ENCODE measurements at places on chromosomes 3 and 15.

DNA sequence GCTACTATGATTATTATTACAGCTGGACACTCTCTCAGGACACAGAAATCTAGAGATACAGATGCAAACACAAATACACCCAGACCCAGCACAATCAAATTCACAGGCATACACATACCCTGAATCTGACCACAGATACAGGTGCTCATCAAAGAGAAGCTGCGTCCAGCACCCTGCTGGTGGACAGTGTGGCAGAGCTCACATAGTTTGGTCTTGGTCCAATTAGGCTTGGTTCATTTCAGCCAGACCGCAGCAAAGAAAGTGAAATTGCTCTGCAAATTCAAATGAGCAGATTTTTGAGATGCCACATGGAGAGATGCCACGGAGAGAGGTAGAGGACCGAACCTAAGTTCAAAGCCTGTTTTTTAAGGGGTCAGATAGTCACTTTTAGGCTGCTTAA is 55.6 kb downstream of the ANAPC13 start:
- no peak for DNase-seq

GRCh38 chr15:56815247-56815646 is 81.9 kb upstream of the ZNF280D start:
- no peak for DNase-seq

GRCh38 chr3:42780398-42780797 is 7.3 kb upstream of the CCDC13 start:
- DNase-seq, result no peak

- no peak for DNase-seq
Measured at GRCh38 chr3:110234831-110235230, 836.8 kb upstream of the NECTIN3 start.

- no peak for DNase-seq
Measured at GRCh38 chr3:13301286-13301987, 118.7 kb downstream of the NUP210 start.

DNA sequence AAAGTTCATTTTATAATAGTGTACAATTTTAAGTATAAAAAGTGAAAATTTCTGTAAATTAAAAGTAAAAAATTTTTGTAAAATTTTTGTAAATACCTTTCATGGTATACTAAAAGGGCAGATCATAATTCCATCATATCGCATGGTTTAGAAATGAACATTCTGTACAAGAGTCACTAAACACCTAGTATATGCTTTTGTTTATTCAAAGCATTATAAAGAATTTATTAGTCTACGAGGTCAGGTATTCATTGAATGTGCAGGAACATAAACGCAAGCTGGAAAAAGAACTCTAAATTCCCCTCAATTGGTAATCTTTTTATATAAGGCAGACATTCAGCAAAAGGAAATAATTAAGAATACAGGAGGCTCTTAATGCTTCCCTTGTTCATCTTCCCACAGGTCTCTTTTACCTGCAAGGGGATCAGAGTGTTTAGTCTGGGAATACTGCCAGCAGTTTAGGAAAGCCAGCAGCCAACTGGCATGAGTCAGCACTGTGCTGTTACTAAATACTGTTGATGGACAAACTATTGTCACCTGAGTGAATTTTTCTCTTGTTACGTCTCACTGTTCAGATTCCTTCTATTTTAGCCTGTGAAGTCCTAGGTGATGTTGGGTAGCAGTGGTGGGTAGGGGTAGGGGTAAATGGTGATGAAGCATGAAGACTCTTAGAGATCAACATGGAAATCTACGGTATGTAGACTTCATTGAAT is 70.1 kb downstream of the UQCC5 start:
- peak; percentile 38 for DNase-seq

DNA sequence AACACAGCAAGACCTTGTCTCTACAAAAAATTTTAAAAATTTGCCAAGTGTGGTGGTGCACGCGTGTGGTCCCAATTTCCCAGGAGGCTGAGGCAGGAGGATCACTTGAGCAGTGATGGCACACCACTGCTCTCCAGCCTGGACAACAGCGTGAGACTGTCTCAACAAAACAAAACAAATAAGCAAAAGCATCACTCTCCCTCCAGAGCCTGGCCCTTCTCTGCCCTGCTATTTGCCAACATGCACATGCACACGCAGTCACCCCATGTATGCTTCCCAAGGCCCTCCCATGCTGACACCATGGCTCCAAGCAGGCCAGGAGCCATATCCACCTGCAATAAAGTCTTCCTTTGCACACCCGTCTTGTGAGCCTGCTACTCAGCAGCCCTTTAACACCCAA is 2.1 kb downstream of the KIF9 start:
- DNase-seq, result no peak

- DNase-seq, result no peak
Measured at GRCh38 chr3:32493437-32494414, 8.9 kb downstream of the CMTM6 start.

DNA sequence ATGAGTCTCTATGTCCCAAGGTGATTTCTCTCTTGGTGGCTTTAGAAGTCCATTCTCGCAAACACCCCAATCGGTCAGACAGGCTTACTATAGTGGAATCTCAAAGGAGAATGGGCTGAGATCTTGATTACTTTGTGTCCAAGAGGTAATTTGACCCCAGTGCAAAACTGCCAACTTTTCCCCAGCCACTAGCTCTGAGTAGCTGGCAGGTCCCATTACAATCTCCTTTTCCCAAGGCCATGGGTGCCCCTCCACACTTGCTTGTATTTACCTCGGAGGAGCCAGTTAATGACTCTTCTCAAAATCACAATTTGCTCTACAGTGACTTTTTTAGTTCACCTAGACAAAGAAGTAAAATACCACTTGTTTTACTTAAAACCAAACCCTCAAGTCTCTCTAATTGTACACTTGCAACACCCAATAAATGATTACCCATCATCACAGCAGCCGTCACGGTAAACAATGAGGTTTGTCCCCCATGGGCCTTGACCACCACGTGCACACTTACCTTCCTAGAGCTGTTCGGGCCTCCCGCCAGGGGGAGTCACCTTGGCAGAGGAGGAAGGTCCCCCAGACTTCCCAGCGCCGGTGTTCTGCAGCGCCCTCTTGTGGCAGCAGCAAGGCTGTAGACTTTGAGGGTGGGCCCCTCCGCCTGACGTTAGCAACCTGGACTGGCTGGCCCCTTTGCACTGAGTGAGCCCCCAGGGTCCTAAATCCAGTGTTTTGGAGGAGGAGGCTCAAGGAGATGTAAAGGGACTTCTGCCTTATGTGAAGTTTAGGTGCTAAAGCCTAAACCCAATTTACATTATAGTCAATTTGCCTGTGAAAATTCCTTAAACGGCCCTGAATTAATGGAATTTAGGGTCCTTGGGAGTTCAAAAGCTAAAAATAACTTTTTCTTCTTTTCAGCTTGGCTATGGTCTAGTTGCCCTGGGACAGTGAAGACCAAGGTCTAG is 18.7 kb upstream of the HDAC11 start:
- DNase-seq, result peak; percentile 93

Data from activated CD4-positive, alpha-beta T cell treated with anti-CD3 and anti-CD28 coated beads, Interleukin-2, amount 10 ng/mL, durations not matched to agents 24 days and 14 days (primary cell).